Heart left ventricle (tissue), 16 donors: ENCODE measurements at places on chromosomes 3 and 15. TPM values are rescaled to one million over a fixed set of nuclear protein-coding genes. Genes with fewer than 3 reads are reported as not detected.

REC114 gene
- total RNA-seq, result not detected

EHHADH gene
- 26.0 TPM for total RNA-seq

P4HTM gene
- 34.0 TPM for total RNA-seq

KLHL6 gene
- total RNA-seq, result 8.1 TPM

MAGEF1 gene
- total RNA-seq, result 31.8 TPM

CLRN1 gene
- total RNA-seq, result not detected

AHSG gene
- total RNA-seq, result not detected

KLHL40 gene
- 5.6 TPM for total RNA-seq

ASB14 gene
- 5.1 TPM for total RNA-seq

TERB2 gene
- total RNA-seq, result not detected

EPHB1 gene
- 0.87 TPM for total RNA-seq

CTXN2 gene
- not detected for total RNA-seq

SEC22A gene
- total RNA-seq, result 9.7 TPM

NECTIN3 gene
- total RNA-seq, result 11.4 TPM

TRA2B gene
- 58.8 TPM for total RNA-seq

CPB1 gene
- not detected for total RNA-seq

PAQR9 gene
- total RNA-seq, result 17.3 TPM

IL17RD gene
- total RNA-seq, result 11.3 TPM

LRRC3B gene
- total RNA-seq, result 0.25 TPM

PPM1L gene
- total RNA-seq, result 45.9 TPM

RLBP1 gene
- total RNA-seq, result not detected

ZBED2 gene
- total RNA-seq, result not detected

CPLX3 gene
- 2.3 TPM for total RNA-seq

MAGI1 gene
- 35.9 TPM for total RNA-seq

GALNT15 gene
- 7.7 TPM for total RNA-seq

TUSC7 gene
- not detected for total RNA-seq

PLSCR5 gene
- not detected for total RNA-seq

HMG20A gene
- 25.8 TPM for total RNA-seq

HYAL2 gene
- 234 TPM for total RNA-seq
